ENCODE measurements at places on chromosomes 4 and X.

DNA sequence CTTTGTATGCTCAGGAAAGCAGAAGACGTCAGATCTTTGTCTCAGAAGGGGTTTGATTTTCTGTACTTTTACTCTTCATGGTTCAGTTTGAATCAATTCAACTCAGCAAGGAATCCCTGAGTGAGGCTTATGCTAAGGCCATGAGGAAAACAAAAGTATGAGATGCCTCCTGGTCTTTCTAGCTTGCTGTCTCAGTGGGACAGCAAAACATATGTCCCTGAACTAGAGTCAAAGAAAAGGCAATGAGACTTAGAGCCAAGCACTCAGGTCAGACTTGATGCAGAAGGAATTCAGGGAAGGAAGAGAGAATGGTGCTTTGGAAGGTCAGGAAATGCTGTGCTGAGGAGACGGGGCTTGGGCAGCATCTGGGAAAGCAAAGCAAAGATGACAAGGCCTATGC is 236.2 kb upstream of the SFRP2 start:
- DNase-seq: no peak

DNA sequence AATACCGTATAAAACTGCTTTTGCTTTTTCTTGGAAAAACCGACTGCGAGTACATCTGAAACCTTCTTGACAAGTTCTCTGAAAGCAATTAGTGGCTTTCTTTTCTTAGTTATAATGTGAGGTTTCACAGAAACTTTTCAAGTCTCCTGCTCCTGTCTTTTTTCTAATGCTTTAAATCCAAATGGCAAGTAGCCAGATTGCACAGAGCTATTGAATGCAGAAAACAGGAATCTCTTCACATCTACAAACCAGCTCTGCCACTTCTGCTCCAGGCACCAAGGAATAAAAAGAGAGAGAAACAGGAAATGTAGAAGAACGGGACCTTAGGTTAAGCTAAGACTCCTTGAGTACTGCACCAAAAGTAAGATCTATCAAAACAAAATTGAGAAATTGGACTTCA is 267.3 kb upstream of the TET2 start:
- DNase-seq: peak; percentile 12

DNA sequence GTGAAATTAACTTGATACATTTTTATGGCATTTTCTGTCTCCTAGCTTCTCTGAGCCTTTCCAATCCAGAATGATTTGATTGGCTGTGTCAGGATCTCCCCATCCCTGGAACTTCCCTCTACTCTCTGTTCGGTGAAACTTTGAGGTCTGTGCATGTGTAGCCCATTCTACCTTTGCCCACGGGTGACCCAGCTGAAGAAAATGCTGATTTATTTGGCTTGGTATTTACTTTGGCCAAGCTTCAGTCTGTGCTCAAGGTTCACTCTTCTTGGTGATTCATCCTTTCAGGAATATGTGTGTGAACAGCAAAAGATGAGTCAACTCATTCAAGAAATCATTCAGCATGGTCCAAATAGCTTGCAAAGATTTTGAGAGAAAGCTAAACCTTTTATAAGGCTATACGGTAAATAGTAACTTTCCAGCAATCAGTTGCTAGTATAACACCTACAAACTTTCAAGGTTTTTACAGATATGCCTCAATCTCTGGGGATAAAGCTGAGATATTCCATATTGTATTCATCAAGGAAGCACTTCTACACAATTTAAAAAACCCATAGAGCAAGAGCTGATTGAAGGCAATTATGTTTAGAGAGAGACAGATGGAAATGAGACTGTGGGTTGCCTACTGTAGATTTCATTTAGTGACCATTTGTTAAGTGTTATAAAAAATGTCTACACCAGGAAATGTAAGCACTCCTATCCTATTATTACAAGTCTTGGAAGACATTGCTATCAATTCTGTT is 233.9 kb upstream of the CXXC4 start:
- DNase-seq: peak; percentile 89

- DNase-seq: no peak
These were observed 21.2 kb upstream of the SMPX start for GRCh38 chrX:21779095-21779494.

DNA sequence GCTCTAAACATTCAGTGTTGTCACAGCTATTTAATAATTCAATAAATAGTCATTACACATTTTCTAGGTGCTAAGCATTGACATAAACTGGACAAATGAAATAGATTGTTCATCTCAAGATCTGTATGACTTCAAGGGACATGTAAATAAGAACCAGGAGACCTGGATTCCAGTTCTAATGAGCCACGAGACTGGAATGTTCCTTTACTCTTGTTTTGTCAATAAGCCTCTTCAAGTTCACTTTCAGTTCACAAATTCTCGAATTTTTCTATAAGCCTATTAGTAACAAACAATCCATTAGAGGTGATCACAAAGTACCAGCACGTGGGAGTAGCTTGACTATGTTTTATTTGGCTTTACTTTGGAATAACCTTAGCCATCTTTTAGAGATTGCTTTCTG is 514.0 kb upstream of the SMIM31 start:
- peak; percentile 35 for DNase-seq

DNA sequence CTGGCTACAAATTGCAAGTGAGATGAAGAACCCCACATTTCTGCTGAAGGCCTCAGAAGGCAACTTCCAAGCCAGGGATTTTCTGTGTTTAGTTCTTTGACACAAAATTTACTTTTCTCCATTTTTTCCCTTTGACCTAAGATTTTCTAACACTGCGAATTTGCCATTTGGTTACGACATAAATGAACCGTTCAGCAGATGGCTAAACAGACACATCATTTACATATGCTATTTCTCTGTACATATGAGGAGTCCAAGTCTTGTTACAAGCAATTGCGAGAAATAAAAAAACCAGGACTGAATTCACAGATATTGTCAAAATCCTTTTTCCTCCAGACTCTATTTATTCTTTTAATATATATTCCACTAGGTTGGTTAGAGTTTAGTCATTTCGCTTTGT is 978.6 kb downstream of the NLGN4X start:
- no peak for DNase-seq

DNA sequence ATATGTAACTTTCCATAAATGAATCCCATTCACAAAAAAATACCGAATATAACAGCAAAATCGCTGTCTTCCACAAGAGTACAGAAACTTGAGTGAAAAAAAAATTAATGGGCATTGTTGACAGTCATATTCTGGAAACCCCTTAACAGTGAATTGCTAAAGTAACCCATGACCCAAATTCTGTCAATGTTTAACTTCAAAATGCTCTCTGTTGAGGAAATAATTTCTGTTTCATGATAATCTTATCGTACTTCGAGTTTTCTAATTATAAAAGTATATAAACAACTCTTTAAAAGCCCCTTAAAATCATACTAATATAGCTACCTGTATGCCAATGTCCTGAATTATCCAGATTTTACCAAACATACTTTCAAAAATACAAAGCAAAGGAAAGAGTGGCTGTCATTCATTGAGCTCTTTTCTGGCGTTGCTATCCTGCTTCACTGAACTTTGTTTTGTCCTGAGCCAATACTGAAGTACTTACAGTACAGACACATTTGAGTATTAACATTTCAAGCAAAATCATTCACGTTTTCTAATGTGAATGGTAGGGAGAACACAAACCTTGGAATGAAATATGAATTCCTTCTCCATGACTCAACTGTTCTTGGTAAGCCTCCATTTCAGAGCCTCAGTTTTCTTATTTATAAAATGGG is 2.4 kb downstream of the XAGE3 start:
- no peak for DNase-seq

DNA sequence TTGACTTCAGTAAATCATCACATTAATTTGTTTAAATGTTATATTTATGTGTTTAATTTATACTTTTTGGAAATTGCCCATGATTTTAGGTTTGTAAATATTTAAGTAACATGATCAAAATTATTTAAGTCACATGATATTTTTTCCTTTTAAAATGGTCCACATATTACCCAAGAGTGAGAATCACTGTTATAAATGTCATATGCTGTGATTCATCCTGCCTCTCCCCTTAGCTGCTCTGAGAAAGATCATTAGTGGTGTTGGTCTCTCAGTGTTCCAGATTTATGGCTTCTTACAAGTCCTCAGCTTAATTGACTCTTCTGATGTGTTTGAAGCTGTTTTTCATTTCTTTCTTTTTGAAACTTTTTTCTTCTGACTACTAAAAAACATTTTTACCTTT is 70.1 kb downstream of the SPANXN4 start:
- no peak for DNase-seq

- no peak for DNase-seq
These were observed 92.0 kb upstream of the PRDX4 start for GRCh38 chrX:23575281-23575680.

DNA sequence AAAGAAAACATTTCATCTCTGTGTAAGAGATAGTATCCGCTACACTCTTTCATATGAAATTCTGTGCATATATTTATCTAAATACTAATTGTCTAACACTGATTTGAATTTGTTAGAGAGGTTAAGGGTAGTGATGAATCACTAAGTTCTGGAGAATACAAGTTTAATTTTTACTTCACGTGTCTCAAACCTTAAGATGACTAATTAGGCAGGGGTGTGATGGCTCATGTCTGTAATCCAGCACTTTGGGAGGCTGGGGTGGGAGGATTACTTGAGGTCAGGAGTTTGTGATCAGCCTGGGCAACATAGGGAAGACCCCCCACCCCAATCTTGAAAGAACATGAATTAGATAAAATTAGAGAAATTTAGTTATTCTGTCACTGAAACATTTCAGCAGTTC is 2241.9 kb downstream of the PCDH7 start:
- DNase-seq: no peak

GRCh38 chr4:147877308-147877771 is 145.5 kb downstream of the ARHGAP10 start:
- DNase-seq: no peak

DNA sequence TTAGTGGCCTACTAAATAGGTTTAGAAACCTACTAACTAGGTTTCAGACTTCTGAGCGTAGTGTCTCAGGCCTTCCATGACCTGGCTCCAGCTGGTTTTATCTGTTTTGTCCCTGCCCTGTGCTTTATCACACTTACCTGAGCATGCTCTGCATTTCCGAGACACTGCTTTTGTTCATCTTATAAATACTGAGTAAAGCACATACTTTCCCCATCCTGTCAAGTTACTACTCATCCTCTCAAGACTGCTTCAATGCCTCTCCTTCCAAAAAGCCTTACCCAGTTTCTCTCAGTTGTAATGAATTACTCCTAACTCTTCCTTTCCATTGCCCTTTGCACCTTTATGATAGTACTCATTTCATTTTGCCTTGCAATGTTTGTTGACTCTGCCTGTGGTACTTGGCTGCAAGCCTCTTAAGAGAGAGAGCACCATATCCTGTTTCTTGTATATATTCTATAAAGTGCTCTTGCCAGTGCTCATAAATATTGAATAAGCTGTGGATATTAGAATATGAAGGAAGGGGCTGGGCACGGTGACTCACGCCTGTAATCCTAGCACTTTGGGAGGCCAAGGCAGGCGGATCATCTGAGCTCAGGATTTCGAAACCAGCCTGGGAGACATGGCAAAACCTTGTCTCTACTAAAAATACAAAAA is 34.4 kb downstream of the SLAIN2 start:
- DNase-seq: peak; percentile 79

DNA sequence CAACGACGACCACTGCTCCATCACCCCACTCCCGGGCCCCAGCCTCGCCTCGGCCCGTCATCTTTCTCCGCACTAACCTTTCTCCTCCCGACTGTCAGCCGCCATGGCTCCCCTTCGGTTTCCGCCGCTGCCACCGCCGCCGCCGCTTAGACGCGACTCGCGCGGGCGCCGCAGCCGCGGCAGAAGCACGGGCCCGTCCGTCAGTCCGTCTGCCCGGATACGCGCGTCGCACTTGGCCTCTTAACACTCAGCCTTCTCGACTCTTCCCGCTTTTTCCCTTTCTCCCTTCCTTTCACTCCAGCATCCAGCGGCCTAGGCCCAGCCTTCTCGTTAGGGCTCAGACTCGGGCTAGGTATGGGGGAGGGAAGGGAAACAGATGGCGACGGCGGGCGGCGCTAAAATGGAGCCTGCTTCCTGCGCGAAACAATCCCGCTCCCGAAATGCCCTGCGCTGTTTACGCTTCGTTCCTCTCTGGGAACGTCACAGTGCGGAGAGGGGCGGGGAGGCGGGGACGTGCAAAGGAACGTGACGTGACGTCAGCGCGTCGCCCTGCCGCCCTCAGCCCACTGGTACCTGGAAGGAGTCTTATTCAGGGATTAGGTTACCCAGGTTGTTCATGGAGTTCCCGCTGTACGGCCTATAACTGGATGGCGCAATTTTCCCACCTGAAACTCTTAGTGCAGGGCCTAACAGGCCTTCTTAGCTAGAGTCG is at the start of gene YTHDC1:
YTHDC1 (minus strand) TSS at position 442 of the 712 bp plus-strand sequence; CDS start at position 105, 337 bp downstream.
- peak; percentile 96 for DNase-seq

- DNase-seq: no peak
These were observed 80.5 kb downstream of the EIF4E start for GRCh38 chr4:98848448-98848847.

DNA sequence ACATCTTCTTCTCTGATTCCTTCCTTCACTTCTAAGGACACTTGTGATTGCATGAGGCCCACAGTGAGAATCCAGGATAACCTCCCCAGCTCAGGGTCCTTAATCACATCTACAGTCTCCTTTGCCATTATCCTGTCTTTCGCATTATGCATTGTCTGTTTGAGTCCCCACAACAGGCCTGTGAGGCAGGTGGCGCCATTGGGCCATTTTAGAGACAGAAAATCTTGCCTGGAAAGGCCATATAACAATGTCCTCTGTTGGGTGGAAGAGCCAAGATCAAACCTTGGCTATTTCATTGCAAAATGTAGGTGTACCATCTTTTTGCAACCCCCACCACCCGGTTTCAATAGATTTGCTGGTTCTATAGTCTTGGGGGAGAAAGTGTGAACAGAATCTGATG is 11.8 kb upstream of the DCUN1D4 start:
- DNase-seq: peak; percentile 27

GRCh38 chrX:131917588-131917987 is 105.5 kb upstream of the STK26 start:
- DNase-seq: no peak

GRCh38 chr4:13455411-13455810 is 28.7 kb downstream of the RAB28 start:
- peak; percentile 83 for DNase-seq

DNA sequence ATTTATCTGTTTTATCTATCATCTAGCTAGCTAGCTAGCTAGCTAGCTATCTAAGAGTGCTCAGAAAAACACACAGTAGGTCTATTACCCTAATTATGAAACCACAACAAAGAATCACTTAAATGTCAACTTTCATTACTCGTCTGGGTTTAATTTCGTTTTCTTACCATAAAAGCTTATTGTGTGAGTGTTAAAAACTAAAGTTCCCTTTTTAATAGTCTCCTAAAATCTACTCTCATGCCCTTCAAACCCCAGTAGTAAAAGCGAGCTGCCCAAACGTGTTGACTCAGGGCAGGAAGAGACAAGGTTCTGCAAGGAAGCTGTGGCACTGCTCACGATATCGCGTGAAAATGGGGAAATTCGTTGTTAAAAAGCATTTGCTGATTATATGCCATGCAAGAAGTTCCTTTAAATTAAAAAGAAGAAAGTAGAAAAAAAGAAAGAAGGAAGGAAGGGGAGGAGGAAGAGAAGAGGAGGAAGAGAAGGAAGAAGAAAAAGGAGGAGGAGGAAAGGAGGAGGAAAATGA is 595 bp downstream of the MBNL3 start:
- peak; percentile 58 for DNase-seq

Measured in fibroblast of lung (primary cell).